NCI-H1092 (cell line): ENCODE measurements at places on chromosomes 2 and 18.

DNA sequence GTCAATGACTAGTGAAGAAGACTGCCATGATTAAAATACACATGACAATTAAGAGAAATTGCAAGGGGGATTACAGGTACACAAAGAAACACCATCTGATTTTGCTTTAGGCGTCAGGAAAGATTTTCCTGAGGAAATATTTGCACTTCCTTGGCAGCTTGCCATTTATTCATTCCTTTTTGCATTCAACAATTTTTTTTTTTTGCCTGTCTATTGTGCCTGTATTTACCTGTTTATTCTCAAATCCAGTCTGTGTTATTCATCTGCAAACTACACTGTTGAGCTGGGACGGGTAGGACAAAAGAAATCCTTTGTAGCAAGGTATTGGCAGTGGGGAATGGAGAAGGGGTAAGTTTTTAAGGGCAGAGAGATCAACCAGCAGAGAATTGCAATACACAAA lies 31.8 kb downstream of the SMAD2 start:
- DNase-seq = no peak

- no peak for DNase-seq
Measured at GRCh38 chr2:161209902-161210301, 49.7 kb downstream of the TANK start.

DNA sequence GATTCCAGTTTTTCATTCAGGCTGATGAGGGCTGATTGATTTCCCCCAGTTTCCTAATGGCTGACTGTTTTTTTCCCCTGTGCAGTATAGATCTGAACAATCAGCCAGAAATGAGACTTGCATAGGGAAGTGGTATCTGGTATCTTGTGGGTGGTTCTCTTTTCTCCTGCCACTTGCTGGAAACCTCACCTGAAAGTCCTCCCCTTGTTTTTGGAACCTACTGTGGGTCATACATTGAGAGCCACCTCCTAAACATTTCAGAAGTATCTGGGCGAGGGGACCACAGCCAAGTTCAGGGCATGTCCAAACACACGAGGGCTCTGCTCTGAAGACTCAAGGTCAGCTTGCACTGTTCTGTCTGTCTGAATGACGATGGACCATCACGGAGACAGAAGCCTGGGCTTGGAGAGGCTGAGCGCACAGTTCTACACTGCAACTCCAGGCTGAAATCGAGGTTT lies 19.3 kb downstream of the ALPK2 start:
- DNase-seq = no peak

DNA sequence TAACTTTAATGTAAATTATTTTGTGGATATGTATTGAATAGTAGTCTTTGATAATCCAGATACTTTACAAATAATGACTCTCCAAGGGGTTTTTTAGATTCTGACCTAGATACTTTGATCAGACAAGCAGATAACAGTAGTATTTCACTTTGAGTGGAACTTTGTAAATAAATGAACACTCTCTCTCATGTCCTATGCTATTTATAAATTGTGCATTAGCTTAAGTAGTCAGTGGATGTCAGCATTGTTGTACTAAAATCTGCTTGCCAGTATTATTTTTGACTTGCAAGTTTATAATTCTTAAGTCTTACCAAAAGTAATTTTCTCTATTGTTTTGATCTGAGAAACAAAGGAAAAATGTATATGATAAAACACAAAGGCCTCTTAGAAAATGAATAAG lies 1113.1 kb upstream of the NRXN1 start:
- no peak for DNase-seq

DNA sequence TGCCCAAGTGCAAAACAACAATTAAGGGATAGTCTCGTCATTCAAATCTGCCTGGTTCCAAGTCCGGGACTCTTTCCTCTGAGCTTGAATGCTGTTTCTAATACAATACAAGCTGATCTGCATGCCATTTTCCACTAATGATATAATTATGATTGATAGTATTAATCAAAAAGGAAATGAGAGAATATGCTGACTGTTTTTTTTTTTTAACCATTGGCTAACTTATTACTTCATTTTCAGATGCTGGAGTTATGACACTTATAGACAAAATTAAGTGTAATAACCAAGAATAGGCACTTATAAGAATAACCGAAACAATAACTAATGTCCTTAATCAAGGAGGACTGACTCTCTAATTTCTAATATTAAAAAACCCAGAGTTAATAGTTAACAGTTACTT lies 343.6 kb downstream of the LPIN1 start:
- DNase-seq = no peak

GRCh38 chr2:111919365-111919764 lies 21.0 kb downstream of the MERTK start:
- no peak for DNase-seq
